ENCODE measurements at places on chromosomes 3 and 15. TPM values are rescaled to one million over a fixed set of nuclear protein-coding genes. Genes with fewer than 3 reads are reported as not detected.

DNA sequence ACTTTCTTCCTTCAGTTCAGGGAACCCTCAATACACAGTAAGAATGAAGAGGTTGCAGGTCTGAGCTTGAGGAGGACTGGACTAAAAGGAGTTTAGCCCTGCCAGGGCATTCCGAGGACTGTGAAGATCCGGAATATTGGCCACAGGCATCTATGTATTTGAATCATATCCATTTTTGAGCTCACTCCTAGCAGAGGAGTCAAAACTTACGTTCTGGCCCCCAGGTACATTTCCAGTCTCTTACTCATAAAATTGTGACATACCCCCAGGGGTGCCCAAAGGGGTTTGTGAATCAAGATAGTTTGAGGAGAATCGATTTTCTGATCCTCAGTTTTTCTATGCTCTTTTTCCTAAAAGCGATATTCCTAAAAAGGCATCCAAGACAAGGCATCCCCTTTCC lies 27.6 kb upstream of the SRP14 start:
- no peak for DNase-seq

DNA sequence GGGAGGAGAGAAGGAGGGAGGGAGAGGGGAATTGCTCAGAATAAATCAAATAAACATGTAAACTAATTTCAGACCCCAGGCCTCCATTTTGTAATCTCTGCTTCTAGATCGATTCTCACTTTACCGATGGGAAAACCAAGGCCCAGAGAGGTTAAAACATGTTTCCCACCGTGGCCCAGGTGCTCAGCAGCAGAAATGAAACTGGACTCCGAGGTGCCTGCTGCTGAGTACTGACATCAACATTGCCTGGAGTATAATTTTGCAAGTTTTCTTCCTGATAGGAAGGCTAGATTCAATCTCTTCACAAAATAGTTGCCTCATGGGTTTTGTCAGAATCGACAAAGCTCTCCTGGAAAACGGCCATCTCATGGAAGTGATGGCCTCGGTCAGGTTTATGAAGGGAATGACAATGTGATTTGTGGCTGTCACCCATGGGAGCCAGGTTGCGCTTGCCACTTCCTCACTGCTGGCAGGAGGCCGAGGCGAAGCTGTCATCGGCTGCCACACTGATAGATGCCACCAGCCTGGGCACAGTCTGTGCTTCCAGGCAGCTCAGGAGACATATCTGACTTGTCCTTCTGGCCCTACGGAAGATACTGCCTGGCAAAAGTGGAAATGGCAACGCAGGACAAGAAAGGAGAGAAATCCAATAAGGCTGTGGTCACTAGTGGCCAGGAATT lies 133.1 kb upstream of the LRRN1 start:
- DNase-seq, result no peak

GRCh38 chr3:158260392-158260791 lies 150.5 kb downstream of the RSRC1 start:
- no peak for DNase-seq

DNA sequence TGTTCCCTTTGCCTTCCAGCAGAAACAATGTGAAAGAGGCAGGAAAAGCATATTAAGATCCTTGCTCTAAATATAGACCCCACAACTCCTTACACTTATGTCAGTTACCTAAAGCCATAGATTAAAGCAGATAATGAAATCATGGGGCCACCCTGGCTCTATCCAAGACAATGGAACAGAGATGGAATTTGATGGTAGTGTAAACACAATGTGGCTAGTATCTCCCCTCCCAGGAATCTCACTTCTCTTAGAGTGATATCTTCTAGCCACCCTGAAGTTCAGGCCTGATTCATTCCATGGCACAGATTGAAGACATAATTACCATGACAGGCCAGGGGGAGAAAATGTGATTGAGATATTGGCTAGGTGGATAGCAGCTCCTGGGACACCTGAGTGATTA lies 32.6 kb downstream of the GALNT15 start:
- DNase-seq, result no peak

DNA sequence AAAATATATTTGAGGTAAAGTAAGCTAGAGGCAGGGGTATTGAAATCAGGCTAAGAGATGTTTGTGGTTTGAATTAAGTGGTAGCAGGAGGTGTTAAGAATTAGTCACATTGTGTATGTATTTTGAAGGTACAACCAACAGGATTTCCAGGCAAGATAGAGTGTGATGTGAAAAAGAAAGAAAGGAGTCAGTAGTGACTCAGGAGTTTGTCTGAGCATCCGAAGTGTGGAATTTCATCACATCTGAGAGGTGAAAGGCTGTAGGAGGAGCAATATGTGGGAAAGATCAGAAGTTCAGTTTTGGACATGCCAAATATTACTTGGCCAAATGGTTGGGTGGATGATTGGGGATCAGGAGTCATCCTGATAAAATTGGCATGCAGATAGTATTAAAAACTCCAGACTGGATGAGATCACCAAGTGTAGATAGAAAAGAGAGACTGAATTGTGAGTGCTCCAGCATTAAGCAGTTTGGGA lies 32.1 kb upstream of the EBLN2 start:
- peak; percentile 53 for DNase-seq

GOLGA8K gene
- polyA plus RNA-seq, result 0.12 TPM

GRAMD1C gene
- 1.0 TPM for polyA plus RNA-seq

Data from HepG2 (cell line).